Peyer's patch (tissue), 4 donors: ENCODE measurements at places on chromosomes 13 and 19.

- no peak for DNase-seq
Measured at GRCh38 chr19:52542984-52543664, 15.7 kb downstream of the ZNF808 start.

DNA sequence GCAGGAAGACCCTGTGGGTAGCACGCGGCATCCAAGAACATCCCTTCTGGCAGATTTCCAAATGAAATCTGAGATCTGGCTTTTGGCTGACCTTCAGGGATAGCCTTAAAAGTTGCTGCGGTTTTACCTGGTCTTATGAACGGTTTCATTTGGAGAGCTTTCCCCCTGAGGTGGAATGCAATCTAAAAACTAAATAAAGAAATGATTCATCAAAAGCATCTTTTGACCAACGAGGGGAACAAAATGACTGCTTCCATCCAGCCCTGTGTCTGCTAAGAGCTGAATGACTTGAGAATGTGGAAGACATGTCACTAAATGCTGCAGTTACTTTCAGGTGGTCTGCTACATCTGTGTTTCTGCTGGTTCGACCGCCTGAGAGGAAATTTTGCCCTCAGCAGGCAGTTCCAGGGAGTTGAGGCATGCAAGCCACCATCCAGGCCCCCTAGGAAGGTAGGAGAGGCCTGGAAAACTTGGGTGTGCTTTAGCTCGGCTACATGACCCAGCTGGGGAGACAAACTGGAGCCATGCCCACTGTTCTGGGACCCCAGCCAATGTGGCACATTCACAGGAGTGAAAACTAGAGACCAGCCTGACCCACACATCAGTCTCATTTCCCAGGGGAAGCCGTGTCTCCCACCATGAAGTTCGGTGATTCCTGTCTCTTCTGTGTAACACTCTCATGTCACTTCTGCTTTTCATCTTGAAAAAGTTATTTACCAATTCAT is 175.1 kb upstream of the KL start:
- DNase-seq, result no peak

GRCh38 chr13:113915786-113916329 is 52.0 kb upstream of the GAS6 start:
- DNase-seq, result peak; percentile 16

- DNase-seq, result no peak
Measured at GRCh38 chr13:46803586-46803985, 6.6 kb upstream of the ESD start.

DNA sequence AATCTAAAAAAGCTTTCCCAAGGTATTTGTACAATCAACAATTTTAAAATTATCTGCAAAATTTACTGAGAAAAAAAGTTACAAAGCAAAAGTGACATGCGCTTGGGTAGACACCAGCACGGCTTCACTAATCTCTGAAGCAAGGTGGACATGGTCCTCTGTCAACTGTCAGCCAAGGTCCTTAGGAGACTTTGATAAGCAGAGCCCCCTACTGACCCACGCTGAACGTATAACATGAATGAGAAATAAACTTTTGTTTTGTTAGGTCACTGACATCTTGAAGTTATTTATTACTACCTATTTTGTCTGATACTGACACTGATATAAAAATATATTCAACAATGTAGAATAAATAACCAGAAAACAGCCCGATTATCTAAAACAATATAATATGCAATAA is 100.7 kb upstream of the OBI1 start:
- DNase-seq, result no peak

- DNase-seq, result no peak
Measured at GRCh38 chr19:56976995-56977906, 136.7 kb upstream of the PEG3 start.

DNA sequence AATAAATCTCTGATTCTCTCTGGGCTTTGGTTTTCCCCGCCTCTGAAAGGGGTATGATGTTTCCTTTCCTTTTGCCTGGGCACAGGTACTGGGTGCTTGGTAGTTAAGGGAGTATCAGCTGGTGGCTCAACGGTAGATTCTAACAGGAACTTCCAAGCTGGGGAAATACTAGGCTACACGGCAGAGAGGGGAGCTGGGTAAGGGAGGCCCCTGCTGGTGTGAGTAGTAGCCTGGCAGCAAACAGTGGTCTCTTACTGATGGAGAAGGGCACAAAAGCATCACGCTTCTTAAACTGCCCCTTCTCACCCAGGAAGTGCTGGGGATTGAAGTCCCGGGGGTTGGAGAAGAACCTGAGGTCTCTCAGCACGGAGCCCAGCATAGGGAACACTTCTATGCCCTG is 26.9 kb upstream of the CYP2A7 start:
- DNase-seq, result no peak

DNA sequence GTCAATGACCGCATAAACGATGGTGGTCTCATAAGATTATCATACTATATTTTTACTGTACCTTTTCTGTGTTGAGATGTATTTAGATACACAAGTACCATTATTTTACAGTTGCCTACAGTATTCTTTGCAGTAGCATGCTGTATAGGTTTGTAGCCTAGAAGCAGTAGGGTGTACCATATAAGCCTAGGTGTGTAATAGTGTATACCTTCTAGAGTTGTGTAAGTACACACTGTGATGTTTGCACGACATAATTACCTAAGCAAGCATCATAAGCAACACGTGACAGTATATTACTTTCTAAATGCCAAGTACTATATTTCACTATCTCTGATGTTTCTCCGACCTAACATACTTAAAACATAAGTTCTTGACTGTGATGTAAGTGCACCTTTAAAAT is 2.7 kb downstream of the LPAR6 start:
- DNase-seq, result no peak

DNA sequence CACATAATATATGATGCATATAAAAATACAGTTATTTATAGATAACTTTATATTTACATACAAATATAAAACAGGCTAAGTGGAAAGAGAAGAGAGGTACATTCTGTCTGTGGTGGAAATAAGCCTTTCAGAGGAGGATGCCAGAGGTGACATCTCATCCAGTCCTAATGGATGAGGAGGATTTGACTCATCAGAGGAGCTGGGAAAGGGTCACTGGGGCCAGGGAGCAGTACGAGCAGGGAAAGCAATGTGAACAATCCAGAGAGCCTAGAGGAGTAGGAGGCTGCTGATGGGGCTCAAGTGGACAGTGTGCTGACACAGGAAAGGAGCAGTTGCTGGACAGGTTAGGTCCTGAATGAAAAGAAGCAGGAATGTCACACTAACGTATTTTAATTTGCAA is 18.6 kb downstream of the NALCN start:
- no peak for DNase-seq

GRCh38 chr13:37927561-37927960 is 58.0 kb upstream of the TRPC4 start:
- DNase-seq, result no peak

GRCh38 chr19:45643024-45643926 is 4.1 kb upstream of the EML2 start:
- DNase-seq, result peak; percentile 92

DNA sequence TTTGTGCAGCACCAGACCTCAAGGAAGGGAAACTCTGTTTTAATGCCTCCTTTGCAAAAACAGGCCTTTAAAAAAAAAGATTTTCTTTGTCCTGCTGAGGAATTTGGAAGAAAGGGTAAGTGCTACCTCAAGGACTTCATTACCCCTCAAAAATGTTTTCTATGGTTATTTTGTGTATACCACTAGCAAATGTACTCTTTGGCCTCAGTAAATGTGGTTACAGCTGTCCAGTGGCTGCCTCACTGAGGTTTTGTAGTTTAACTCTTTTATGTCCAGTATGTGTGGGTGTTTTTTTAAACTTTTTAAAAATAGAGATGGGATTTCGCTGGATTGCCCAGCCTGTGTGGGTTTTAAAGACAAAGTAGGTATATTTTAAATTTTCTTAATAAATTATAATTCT is 42.2 kb upstream of the TSC22D1 start:
- no peak for DNase-seq

- no peak for DNase-seq
Measured at GRCh38 chr19:7888826-7889217, 512 bp downstream of the LRRC8E start.

- DNase-seq, result no peak
Measured at GRCh38 chr13:111429064-111429558, 108.7 kb downstream of the TEX29 start.

- peak; percentile 91 for DNase-seq
Measured at GRCh38 chr19:7681340-7682174, 924 bp downstream of the TRAPPC5 start.

GRCh38 chr13:24301434-24301833 is 7.9 kb upstream of the C1QTNF9 start:
- no peak for DNase-seq

DNA sequence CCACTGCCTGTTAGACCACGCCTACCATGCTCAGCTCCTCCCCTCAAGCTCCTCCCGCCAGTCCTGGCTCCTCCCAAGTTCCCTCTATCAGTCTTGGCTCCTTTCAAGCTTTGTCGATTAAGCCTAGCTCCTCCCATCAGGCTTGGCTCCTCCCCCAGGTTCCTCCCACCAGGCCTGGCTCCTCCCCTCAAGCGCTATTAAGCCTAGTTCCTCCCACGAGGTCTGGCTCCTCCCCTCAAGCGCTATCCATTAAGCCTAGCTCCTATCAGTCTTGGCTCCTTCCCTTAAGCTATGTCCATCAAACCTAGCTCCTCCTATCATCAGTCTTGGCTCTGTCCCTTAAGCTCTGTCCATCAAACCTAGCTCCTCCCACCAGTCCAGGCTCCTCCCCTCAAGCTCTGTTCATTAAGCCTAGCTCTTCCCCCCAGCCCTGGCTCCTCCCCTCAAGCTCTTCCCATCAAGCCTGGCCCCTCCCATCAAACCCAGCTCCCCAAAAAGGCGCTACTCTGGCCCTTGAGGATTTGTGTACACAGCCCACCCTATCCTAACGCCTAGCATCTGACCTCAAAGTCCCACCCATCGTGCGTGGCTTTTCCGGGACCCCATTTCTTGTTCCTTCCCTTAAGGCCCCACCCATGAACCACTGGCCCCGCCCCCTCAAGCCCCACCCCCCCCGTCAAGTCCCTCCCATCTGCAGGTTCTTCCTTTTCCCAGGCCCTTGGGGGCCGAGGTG is 10.0 kb downstream of the CAMSAP3 start:
- no peak for DNase-seq

GRCh38 chr19:5339198-5339949 is 1.2 kb downstream of the PTPRS start:
- no peak for DNase-seq

GRCh38 chr13:40786568-40786996 is 2.8 kb upstream of the SLC25A15 start:
- peak; percentile 50 for DNase-seq

- no peak for DNase-seq
Measured at GRCh38 chr19:2960120-2960519, 15.3 kb upstream of the ZNF77 start.

GRCh38 chr19:53912653-53913052 is 3.6 kb downstream of the CACNG7 start:
- DNase-seq, result no peak

DNA sequence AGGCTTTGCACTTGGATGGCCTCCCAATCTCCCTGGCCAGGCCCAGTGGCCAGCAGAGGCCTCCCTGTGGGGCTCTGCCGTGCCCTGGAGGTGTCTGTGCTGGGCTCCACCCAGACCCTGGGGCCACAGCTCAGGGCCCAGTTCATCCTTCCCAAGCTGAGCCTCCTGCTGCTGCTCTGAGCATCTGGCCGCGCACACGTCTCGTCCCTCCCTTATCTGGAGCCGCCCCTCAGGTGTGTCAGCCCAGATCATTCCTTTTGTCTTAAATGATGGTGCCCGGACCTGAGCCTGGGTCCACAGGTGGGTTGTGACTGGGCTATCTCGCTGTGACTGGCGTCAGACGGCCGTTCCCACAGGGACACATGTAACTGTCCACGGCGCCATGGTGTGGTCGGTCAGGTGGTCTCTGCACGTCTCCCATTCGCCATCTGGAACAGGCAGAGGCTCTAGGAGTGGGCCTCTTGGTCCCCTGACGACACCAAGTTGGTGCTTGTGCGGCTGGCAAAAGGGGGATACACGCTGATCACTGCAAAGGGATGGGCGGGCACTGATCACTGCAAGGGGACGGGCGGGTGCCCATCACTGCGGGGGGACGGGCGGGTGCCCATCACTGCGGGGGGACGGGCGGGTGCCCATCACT is 14.3 kb upstream of the ZNF554 start:
- DNase-seq, result no peak

DNA sequence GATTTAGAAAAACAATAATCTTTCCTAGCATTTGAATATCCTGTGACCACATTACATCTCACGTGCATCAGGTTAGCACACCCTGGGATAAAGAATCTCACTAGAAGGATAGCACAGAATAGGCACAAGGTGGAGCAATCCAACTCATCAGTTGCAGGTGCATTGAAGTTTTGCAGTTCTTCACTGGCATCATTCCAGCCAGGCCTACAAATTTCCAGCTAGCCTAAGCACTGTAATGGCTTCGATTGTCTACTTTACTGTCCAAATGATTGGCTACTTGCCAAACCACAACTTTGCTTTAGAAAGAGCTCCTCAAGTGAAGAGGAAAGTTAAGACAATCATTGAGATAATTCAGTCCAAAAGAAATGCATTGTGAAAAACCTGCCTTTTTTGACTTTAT is 89.5 kb downstream of the SPRY2 start:
- no peak for DNase-seq

GRCh38 chr13:23159205-23159759 is 21.5 kb upstream of the SGCG start:
- DNase-seq, result no peak

DNA sequence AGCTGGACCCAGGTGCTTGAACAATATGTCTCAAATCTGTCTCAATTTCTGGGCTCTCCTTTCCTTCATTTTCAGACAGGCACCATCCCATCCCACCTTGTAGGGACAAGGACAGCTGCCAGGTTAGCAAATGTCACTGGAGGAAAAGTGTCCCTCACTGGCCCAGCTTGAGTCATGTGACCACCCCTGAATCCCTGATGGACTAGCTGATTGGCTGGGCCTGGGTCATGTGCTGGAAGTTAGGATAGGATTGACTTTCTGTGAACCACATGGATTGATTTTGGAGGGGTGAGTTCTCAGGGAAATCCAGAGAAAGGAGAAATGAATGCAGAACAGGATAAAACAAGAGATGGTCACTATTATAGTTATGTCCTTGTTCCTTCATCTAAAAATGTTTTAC is 28.2 kb upstream of the FXYD3 start:
- no peak for DNase-seq

DNA sequence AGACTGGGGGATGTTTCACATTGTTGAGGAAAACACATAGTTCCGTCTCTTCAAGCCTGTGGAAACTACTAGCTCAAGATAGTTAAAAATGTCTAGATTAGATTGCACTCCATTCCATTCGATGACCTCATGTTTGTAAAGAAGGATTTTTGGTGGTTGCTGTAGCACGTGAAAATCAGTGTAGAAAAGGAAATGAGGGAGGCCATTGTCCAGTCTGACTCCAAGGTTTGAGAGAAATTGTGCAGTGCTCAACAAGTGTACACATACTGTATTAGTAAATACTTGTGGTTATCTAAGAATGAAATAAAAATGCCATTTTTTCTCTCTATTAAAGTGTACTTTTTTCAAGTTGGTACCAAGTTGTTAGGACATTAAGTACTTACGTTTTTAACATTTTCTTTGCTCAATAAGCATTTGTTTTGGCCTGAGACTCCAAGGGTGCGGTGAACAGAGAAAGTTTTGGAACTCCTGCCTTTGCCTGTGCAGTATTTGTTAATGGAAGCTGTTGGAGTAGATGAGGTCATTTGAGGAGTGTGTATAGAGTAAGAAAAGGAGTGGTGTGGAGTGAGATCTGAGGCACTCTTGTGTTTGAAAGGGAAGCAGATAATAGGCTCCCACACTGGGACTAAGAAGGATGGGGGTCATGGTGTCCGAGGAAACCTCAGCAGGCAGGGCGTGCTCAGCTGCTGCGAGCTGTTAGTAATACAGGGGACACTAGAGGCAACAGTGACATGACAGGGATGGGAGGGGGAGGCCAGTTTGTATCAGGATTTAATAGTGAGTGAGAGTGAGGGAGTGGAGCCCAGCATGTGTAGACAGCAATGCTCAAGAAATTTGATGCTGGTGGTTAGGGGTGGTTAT is 4.4 kb downstream of the WASF3 start:
- no peak for DNase-seq
